ENCODE measurements at places on chromosomes 6 and 20.

- no peak for DNase-seq
Measured at GRCh38 chr6:35305117-35305516, 7.5 kb downstream of the DEF6 start.

GRCh38 chr6:109073344-109074132 is 21.1 kb downstream of the SESN1 start:
- DNase-seq, result peak; percentile 66

DNA sequence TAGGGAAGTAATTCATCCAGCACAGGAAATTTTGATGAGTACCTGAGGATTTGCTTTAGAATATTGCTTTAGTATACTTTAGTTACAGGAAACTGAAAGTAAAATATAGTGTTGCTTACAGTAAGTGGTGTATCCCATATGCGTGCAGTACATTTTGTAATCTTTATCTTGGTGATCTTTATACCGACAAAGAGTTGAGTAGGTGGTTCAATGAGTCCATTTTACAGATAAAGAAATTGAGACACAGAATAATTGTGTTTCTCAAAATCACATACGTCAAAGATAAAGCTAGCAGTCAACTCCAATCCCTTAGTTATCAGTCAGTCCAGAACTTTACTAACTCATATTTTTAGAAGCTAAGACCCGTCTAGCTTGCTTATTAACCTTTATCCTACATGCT is 65.8 kb upstream of the E2F3 start:
- DNase-seq, result no peak

- no peak for DNase-seq
Measured at GRCh38 chr6:23591761-23592160, 534.3 kb upstream of the NRSN1 start.

DNA sequence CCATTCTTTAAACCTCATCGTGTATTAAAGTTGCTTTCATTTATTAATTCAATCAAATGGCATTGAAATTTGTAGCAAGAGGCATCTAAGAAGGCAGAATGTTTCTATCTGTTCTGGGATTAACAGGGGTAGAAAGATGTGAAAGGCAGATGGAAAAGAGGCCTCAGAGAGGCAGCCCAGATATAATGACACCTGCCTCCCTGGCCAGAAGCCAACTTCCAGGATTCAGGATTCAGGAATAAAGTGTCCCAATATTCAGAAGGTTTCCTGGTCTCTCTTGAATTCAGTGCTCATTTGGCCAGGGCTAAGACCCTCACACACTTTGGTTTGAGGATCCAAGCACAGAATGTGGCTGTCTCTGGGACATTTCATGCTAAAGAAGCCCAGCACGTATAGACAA is 39.9 kb downstream of the HLA-B start:
- no peak for DNase-seq

- DNase-seq, result no peak
Measured at GRCh38 chr6:167815296-167815980, 11.3 kb upstream of the AFDN start.

GRCh38 chr6:56650191-56650590 is 7.5 kb upstream of the DST start:
- DNase-seq, result no peak

- no peak for DNase-seq
Measured at GRCh38 chr6:65259059-65259458, 448.0 kb downstream of the EYS start.

DNA sequence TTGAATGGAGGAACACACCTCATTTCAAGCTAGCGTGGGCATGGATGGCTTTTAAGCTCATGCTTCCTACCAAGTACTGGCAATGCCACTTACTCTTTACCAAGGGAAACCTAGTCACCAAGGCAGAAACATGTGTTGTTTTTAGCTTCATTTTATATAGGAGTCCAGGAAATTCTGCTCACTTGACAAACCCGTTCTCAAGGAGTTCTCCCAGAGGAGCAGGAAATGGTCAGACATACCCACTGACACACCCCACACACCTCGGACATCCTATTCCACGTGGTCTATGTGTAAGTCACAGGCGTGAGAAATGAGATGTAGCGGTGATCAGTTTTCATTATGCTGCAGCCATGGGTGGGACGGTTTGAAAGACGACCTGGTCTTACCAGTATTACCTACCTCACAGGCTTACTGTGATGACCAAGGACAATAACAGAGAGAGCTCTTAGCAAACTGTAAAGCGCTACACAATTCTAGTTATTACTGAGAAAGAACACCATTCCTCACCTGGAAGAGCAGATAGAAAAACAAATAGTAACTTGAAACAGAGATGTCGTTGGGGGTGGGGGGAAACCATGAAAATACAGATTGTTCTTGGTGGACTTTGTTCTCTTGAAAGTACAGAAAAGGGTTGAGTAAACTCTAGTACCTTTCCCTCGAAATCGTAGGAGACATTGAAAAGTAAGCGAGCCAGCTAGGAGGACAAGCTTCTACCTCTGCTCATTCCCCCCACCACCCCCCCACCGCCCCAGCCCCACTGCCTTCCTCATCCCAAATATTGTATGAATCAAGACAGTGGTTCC is 1.7 kb downstream of the CNKSR3 start:
- no peak for DNase-seq

DNA sequence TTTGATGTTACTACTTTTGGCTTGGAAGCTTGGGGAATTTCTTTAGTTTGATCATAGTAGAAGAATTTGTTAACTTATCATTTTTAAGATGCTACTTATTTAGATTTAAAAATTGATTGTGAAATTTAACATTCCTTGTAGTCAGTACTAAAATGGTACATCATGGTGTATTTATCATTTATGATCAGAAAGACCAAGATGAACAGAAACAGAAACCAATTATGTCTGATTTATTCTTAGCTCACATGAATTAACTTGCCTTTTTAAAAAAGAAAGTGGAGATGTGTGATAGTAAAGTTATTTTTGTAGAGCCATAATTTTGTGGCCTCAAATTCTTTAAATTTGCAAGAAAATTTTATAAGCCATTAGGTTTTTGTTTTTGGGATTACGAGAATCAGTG is 77.6 kb downstream of the LIN28B start:
- DNase-seq, result no peak

DNA sequence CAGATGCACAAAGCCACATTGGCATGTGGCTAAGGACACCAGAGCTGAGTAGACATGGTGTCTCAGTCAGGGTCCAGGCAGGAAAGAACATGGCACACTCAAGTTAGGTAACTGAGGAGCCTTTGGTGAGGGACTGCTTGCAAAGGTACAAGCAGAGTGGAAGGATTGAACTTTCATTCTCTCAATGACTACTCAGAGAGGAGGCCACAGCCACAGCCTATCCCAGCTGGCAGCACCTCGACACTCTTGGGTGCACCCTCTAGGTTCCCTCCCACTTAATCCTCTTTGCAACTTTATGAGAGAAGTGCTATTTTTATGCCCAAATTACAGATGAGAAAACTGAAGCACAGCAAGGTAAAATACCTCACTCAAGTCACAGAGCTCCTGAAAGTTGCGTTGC is 73.4 kb downstream of the ISM1 start:
- no peak for DNase-seq

GRCh38 chr6:56843476-56844349 is 111.2 kb upstream of the BEND6 start:
- peak; percentile 93 for DNase-seq
